AML-193 (cell line): ENCODE measurements at places on chromosomes 2 and 18.

- no peak for DNase-seq
Measured at GRCh38 chr2:101762451-101763171, 65.1 kb downstream of the MAP4K4 start.

- DNase-seq: peak; percentile 91
Measured at GRCh38 chr2:201093573-201093972, 21.8 kb downstream of the NDUFB3 start.

- DNase-seq: no peak
Measured at GRCh38 chr2:127121776-127122176, 14.8 kb upstream of the BIN1 start.

- peak; percentile 32 for DNase-seq
Measured at GRCh38 chr18:32019251-32019948, 775 bp downstream of the RNF125 start.

- DNase-seq: no peak
Measured at GRCh38 chr18:3594760-3595368, 144.9 kb downstream of the TGIF1 start.

GRCh38 chr18:1595195-1595594 is 690.5 kb downstream of the ADCYAP1 start:
- no peak for DNase-seq

DNA sequence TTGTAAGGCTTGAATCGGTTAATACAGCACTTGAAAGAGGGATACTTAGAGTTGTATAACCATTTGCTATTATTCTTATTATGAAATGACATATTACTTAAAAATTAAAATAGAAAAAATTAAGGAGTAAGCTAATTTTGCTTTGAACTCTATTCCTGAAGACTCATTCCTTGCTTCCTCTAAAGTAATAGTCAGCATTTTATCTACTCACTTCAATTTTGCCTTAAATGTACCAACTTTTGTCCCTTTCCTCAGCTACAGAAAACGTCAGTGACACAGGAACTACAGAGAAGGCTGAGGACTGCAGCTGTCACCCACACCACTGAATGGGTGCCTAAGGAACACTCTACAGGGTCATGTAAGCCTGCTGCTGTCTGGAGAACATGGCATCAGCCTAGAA is 80.7 kb upstream of the OSR1 start:
- DNase-seq: no peak

- no peak for DNase-seq
Measured at GRCh38 chr2:175404839-175405238, 223.3 kb upstream of the ATP5MC3 start.

DNA sequence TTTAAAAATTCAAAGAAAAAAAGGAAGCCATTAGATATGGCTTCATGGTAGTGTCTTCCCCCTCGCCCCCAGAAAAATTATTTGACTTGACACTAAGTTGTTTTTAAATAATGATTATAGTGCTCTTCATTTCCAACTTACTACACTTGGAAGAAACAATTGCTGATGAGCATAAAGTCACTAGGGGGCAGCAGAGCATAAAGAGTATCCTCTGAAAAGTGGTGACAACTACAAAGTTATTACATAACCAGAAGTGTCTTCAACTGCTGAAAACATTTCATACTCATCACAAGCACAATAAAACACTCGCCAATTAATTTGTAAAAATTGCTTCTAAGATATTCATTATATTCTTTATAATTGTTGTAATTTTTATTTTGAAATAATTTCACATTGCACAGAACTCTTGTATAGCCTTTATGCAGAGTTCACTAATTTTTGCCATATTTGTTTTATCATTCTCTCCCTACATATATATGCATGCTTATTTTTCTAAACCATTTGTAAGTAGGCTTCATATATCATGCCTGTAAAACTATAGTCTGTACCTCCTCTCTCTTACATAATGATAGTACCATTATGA is 54.9 kb downstream of the EXOC6B start:
- DNase-seq: peak; percentile 77

GRCh38 chr2:147844697-147845410 is at the start of gene ACVR2A:
Gene ACVR2A (plus strand): TSS chr2:147845029. CDS start chr2:147845153, 124 bp downstream.
- no peak for DNase-seq

DNA sequence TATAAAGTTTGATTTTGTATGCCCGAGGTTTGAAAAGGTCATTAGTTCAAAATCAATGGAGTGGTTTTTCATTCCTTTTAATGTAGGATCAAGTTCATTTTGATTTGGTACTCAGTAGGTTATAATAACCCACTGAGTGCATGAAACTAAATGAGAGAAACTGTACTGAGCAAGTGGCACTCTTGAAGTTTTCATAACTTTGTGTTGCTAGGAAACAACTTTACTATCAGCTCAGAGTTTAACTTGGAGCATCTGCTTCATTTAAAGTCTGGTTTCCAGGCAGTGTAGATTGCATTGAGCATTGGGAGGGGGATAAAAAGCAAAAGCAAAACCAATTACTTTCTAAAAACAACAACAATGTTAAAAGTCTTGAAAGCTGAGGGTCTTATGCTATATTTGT is 1361.6 kb upstream of the CHAC2 start:
- no peak for DNase-seq

DNA sequence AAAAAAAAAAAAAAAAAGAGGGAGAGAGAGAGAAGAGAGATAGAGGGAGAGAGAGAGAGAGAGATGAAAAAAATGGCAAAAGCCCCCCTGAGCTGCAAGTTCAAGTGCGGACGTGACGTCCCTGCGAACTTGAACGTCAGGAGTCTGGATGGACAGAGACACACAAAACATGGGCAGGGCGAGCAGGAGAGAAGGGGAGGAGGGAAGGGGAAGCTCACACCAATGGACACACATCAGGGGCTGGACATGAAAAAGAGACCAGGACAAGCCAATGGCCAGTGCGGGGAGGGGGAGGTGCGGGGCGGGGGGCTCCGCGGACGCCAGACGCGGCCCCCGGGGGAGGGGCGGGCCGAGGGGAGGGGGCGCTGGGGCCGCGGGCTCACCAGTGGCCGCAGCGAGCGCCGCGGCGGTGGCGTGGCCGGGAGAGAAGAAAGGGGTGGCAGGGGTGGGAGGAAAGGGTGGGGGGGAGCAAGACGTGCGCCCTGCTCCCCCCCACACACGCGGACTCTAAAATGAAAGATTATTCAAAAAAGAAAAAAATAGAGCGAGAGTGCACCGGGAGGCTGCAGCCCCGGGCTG is at the start of gene BCL11A:
Gene BCL11A, minus strand, starts transcription at position 160 of the 579 bp plus-strand sequence. CDS start 384 bp downstream, outside the sequence.
- DNase-seq: no peak

DNA sequence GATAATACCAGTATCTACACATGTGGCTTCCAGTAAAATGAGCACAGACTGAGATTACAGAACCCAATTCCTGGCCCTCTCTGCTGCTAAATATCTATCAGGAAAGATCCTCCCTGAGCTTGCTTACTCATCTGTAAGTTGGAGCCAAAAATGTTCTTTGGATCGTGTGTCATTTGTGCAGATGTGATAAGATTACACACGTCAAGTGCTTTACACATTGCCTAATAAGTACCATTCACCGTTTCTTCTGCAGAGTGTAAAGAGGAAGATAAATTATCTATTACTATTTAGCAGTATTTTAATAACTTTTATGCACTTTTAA is 23.2 kb upstream of the SLC20A1 start:
- peak; percentile 33 for DNase-seq

DNA sequence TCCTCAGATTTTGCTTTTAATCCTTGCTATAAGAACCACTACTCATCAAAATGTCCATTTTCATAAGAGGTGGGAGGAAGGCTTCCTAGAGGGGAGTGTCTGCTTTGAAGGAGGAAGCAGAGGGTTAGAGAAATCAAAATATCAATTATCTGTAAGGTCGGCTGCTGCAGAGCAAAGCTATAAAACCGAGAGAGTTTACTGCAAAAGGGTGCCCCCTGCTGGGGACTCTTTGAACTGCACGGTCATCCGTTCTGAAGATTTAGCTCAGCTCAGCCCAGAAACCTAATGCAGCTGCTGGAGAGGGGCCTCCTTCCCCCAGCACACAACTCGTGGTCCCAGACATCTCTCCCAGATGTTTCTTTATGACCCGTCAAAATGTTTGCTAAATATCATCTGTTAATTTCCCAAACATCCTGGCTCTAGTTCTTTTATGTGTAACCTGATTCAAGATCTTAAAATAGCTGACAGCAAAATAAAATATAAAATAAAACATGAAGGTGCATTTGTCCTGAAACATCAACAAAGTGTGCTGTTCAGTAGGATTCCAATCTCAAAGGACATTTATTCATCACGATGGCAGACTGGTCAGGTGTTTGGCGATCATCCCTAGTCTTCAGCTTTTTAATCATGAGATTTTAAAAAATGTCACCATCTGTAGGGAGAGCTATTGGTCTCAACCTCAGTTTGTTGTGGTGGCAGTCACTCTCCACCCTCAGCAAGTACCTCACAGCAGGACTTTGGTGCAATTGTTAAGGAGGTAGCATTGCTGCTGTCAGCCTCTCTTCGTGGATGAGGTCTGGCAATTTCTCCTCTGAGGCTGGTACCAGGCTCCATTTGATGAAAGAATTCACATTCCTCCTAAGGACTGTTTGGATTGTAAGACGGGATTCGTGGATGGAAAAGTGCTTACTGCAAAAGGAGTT is 185.9 kb downstream of the MTX2 start:
- DNase-seq: peak; percentile 53

DNA sequence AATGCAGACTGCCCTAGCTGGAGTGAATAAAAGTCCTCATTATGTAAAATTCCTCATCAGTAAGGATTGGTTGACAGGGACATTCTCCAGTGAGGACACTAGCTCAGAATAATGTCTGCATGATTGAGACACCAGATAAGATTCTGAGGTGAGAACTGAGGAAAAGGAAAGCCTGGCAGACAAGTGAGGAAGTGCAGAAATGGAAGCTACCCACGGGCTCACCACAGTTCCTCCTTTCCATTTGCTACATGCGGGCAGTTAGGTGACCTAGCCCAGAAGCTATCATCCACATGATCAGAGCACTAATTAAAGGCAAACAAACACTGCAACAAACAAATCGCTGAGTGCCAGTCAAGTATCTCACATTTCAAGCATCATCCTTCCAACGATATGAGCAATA is 27.7 kb downstream of the NETO1 start:
- DNase-seq: no peak

- DNase-seq: no peak
Measured at GRCh38 chr18:66329716-66330115, 274.2 kb downstream of the CDH19 start.

DNA sequence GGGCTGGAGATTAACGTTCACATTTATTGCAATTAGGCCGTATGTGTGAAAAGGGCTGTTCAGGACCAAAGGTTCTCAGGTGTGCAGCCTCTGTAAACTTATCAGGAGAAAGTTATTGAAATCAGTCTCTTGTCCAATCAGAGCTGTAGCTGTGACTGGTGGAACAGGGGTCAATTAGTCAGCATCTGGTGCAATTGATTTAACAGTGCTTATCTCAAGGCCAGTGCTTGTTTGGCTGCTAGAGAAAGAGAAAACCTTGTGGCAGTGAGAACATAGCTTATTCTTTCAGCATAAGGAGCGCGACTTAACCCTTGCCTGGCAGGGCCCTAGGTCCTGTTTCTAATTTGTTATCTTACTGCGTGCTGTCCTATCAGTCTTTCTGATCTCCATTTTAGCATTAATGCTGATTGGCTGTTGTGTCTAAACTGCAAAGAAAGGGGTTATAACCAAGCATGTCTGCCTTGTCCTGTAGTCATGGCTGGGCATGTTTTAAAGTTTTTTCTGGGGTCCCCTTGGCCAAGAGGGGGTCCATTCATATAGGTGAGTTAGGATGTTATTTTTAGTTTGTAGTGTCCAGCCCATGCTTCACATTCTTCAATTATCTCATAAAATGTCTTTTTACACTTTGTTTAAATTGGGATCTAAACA is 66.4 kb downstream of the CYB5A start:
- no peak for DNase-seq

DNA sequence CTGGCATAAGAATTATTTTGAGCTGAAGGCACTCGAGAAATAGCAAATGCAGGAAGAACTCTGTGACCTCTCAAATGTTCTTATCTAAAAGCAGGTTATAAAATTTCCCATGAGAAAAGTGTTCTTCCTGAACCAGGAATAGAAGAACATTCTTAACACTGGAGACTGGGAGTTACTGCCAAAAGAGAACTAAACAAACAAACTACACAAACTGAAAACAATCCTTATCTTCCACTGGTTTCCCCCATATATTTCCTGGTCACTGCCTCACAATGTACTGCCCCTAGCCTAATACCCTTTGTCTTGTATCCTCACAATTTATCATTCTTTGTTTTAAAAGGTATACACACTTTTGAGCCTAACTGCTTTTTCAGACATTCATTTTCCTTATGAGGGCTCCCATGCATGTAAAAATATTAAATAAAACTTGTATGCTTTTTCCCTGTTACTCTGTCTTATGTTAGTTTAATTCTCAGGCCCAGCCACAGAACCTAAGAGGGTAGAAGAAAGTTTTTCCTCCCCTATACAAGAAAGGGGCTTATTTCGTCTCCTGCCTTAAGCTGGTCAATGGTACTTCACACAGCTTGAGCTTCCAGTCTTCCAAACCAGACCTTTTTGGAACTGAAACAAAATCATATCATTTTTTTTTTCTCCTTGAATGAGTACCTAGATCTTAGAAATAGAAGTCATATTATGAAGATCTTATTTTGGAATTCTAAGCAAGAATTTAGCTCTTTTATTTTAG is 110.6 kb downstream of the MSTN start:
- no peak for DNase-seq

DNA sequence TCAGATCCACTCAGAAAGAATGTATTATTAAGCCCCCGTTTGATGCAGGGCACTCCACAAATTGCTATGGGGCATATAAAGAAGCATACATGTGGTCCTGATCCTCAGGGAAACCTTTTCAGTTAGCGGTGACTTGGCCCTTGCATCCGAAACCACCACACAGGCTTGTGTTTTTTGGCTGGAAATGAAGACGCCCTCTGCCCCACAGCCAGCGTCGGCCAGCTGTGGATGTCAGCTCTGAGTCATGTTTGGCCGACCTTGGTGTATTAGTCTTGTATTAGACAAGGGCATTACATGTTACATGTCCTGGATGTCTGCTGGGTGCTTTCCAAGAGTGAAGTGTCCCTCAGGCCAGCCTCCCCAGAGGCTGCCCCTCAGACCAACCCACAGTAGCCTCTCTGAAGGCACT is 107.6 kb upstream of the MAP3K20 start:
- no peak for DNase-seq

DNA sequence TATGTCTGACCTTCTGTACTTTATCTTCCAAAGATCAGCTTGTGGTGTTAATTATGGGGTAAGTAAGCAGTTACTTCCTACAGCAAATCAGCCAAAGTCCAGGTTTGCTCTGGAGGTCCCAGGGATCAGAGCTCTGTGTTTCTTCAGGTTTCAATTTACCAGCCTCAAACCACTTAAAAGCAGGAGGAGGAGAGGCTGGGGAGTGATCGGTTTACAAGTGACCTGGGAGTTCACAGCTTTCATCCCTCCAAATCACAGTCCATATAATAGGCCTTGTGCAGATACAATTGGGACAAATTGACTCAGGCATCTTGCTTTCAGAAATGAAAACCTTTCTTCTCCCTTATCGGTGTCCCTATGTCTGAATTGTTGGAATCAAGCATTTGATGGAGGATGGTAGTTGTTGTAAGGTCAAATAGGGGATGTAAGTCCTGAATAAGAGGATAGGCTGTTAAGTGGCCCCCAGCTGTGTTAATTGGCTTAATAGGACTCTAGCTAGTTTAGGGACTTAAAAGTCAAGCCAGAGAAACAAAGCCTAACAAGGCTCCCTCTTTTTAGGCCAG is 188.0 kb upstream of the NT5C1B start:
- DNase-seq: no peak

- DNase-seq: no peak
Measured at GRCh38 chr2:64859312-64860212, 129.6 kb upstream of the SLC1A4 start.

- peak; percentile 58 for DNase-seq
Measured at GRCh38 chr2:152468899-152469692, 134.1 kb downstream of the FMNL2 start.

GRCh38 chr2:128312411-128312810 is 6.3 kb downstream of the HS6ST1 start:
- DNase-seq: no peak

- DNase-seq: no peak
Measured at GRCh38 chr2:178882666-178883440, 75.6 kb upstream of the TTN start.
